PC-9 (cell line): ENCODE measurements at places on chromosomes 5 and 9. TPM values are rescaled to one million over a fixed set of nuclear protein-coding genes. Genes with fewer than 3 reads are reported as not detected.

The CAVIN4 gene
- 0.83 and 1.3 TPM in 2 replicates for total RNA-seq

The CMYA5 gene
- total RNA-seq = 0.81 and 0.88 TPM in 2 replicates

The TMOD1 gene
- total RNA-seq = 6.8 and 7.1 TPM in 2 replicates

DNA sequence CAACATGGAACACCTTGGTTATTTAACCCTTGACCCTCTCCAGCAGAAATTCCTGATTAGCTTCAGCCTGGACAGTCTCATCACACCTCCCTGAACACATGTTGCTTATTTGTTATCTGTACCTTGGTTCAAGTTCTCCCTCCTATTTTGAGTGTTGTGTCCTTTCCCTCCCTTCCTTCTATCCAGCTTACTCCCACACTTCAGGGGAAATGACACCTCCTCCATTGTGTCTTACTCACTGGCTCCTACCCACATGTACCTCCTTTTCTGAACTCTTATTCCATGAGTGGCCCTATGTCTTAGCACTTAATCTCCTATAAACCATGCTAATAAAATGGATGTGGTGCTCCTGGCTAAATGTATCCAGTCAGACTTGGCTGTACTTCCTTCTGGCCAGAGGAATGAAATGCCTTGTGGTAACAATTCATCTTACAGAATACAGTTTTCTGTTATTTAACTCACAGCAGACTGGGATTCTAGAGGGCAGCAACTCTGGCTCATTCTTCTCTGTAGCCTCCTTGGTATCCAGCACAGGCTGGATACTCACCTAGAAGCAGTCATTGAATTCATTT, 11.2 kb downstream of the LIX1 start:
- no peaks in the 10 kb centered on the region for H3K36me3 ChIP-seq
- no peaks in the 10 kb centered on the region for H3K4me1 ChIP-seq
- no peak overlapping the region for H3K27ac ChIP-seq
- no peaks in the 10 kb centered on the region for H3K27me3 ChIP-seq

DNA sequence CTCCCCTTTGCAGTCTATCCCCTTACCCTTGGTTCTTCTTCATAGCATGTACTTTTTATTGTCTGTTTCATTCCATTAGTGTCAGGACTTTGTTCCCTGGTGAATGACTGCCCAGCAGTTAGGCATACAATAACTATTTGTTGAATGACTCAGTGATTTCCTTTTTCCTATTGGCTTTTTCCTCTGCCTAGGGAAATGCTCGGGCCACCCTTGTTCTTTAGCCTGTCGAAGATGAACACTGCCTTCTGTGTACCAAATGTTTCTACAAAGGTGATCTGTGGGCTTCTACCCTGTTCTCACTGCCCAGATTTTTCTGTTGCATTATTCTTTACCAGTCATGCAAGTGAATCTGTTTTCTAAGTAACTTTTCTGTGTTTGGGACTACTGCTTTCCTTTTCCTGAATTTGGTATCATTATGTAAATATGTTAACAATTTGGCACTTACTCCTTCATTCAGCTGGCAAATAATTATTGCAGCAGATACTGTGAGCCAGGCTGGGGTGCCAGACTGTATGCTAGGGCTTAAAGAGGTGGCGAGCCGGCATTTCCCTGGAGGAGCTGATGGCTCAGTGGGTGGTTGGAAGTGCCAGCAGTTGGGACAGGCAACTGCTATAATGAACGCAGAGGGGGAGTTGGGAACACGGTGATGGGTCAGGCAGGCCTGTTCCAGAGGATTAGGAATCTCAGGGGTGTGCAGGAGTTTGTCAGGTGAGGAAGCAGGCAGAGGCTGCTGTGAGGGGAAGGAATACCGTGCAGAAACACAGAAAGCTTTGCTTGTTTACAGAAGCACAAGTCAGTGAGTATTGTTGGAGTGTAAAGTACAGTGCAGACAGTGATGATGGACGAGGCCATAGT, 30.6 kb downstream of the KDM4C start:
- H3K4me1 ChIP-seq = no peaks in the 10 kb centered on the region
- no peaks in the 10 kb centered on the region for H3K36me3 ChIP-seq
- H3K4me3 ChIP-seq = no peak overlapping the region
- H3K27ac ChIP-seq = no peak overlapping the region
- no peaks in the 10 kb centered on the region for H3K27me3 ChIP-seq

GRCh38 chr9:33778700-33779351, 16.5 kb upstream of the PRSS3 start:
- peak; percentile 60 for DNase-seq
- H3K27me3 ChIP-seq = no peaks in the 10 kb centered on the region
- H3K36me3 ChIP-seq = no peaks in the 10 kb centered on the region
- peak overlapping the region; percentile 47 for H3K4me3 ChIP-seq
- H3K4me1 ChIP-seq = peaks cover 62% of the 10 kb centered on the region

DNA sequence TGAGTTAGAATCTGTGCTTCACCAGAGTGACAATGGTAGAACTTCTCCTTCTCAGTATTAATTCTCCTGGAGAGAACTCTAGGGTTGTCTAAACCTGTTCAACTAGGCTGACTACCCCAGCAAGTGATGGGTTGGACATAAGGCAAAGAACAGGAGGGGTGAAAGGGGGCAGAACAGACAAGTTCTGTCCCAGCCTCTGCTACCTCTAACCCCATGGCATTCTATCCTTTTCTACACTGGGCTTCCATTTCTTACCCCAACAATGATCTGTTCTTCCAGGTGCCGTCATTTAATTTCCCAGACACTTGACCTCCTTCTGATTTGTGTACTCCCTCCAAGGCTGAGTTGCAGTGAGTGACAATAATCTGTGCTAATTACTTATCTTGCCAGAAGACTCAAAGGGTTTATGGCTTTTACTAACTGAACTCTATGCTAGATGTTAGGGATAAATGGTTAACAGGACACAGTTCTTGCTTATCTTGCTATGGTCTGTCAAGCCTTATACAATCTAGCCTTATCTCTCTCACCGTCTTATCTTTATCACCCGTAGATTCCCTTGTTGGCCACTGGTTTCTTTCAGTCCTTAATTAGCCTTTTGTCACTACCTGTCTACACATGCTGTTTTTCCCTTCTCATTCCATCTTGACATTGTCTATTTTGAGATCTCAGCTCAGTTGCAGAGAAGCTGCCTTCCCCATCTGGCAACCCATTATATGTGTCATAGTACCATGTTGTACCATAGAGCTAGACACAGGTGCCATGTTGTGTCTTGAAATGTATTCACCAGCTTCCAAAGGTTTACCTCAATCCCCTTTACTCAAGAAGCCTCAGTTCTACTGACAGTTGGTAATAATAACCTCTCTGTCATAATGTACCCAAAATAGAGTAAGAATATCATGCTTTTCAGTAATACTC, 10.0 kb upstream of the MATR3 start:
- no peaks in the 10 kb centered on the region for H3K27me3 ChIP-seq
- no peak overlapping the region for H3K27ac ChIP-seq
- H3K4me1 ChIP-seq = peaks cover 32% of the 10 kb centered on the region

DNA sequence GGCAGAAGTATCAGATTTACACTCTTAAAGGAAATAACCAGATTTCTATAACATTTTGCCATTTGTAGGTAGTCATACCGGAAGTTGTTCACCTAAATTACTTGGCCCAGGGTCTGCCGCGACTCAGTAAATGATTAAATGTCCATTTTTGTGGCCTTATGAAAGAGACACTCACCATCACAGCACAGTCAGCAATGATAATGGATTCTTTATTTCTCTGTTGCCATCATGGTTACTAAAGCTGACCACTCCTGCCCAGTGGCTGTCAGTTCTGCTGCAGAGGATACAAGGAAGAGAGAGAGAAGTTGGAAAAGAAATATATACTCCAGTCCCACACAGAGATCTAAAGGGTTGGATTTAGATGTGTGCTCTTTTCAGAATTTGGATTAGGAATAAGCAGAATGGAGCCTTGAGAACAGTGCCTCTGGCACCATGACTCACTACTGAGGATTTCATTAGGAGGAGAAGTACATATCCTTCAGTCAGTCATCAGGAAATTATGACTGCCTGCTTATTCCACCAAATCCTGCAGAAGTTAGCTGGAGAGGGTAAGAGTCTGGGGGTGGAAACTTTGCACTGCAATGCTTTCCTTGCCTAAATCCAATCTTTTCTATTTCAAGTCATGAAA, 72.8 kb upstream of the EFNA5 start:
- H3K4me1 ChIP-seq = peaks cover 23% of the 10 kb centered on the region
- no peak overlapping the region for H3K4me3 ChIP-seq
- no peak overlapping the region for H3K27ac ChIP-seq
- no peaks in the 10 kb centered on the region for H3K36me3 ChIP-seq
- H3K27me3 ChIP-seq = no peaks in the 10 kb centered on the region

DNA sequence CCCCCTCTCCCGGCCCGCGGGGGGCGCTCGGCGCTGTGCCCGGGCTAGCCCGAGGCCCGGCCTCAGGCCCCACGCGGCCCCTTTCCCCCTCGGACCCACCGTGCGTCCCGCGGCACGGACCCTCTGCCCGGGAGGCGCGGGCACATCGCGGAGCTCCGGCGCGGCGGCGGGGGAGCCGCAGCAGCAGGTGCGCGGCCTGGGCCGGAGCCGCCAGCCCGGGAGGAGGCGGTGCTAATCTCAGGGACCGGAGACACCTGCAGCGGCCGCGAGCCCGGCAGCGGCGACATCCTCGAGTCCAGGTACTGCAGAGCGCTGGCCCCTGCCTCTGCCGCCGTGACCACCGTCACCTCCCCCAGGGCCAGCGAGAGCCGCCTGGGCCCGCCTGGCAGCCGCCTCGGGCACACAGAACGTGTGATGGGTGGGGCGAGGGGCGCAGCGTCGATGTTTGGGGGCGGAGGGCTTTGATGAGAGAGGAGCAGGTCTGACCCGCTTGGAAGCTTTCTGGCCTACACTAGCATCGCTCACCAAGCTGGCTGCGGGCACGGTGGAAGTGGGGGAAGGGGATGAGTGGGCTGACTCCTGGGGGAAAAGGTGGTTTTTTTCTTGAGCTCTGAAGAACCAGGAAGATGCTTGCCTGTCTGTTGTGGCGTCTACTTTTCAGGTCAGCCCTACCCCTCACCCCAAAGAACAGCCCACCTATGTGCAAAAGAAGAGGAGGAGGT, 524 bp downstream of the CYFIP2 start:
- H3K36me3 ChIP-seq = no peaks in the 10 kb centered on the region
- no peaks in the 10 kb centered on the region for H3K4me1 ChIP-seq
- no peak overlapping the region for H3K27ac ChIP-seq
- no peak for DNase-seq
- no peak overlapping the region for H3K4me3 ChIP-seq

- H3K27ac ChIP-seq = no peak overlapping the region
- no peaks in the 10 kb centered on the region for H3K27me3 ChIP-seq
- DNase-seq = no peak
- H3K4me3 ChIP-seq = no peak overlapping the region
- H3K36me3 ChIP-seq = no peaks in the 10 kb centered on the region
These were observed 137.5 kb downstream of the GAPVD1 start for GRCh38 chr9:125399165-125399564.

GRCh38 chr9:119020284-119020683, 349.0 kb downstream of the BRINP1 start:
- no peaks in the 10 kb centered on the region for H3K4me1 ChIP-seq
- H3K27ac ChIP-seq = no peak overlapping the region
- DNase-seq = no peak
- H3K36me3 ChIP-seq = no peaks in the 10 kb centered on the region
- H3K27me3 ChIP-seq = peaks cover 4% of the 10 kb centered on the region; the same call in 1 of the 2 replicates

GRCh38 chr9:133333011-133333410, 3.0 kb downstream of the SURF6 start:
- no peak overlapping the region for H3K27ac ChIP-seq
- peaks cover 24% of the 10 kb centered on the region for H3K4me1 ChIP-seq
- no peak for DNase-seq

DNA sequence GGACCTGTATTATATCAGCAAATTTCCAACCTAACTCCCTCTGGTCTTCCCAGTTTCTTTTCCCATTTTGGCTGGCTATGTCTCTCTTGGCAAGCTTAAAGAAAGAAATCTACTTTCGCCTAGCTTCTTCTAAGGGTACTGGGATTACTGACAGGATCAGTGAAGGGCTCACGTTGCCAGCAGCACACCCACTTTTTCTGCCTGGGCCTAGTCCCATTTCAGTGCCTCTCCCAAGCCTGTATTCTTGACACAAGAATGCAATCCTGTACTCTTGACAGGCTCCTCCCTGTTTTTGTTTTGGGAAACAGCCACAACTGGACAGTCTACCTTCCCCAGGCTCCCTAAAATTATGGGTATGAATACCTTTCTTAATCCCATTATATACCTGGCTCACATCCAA, 170.5 kb downstream of the EPB41L4A start:
- no peaks in the 10 kb centered on the region for H3K36me3 ChIP-seq
- no peak overlapping the region for H3K4me3 ChIP-seq
- H3K27ac ChIP-seq = no peak overlapping the region
- H3K4me1 ChIP-seq = no peaks in the 10 kb centered on the region

- H3K4me3 ChIP-seq = no peak overlapping the region
- peaks cover 43% of the 10 kb centered on the region for H3K4me1 ChIP-seq
- no peaks in the 10 kb centered on the region for H3K27me3 ChIP-seq
- no peak overlapping the region for H3K27ac ChIP-seq
- no peaks in the 10 kb centered on the region for H3K36me3 ChIP-seq
These were observed 59.8 kb downstream of the IRF1 start for GRCh38 chr5:132430746-132431145.

DNA sequence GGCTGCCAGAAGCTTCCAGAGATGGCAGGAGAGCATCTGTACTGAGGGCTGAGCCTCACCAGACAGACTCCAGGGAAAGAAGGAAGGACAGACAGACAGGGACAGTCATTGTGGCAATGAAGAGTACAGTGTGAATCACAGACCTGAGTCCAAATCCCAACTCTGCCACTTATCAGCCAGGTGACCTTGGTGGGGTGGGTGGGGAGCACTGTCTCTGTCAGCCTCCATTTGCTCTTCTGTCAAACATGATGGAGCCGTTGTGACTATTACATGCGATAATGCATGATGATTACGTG, 85.9 kb upstream of the FSTL4 start:
- H3K27ac ChIP-seq = no peak overlapping the region
- H3K4me3 ChIP-seq = no peak overlapping the region
- H3K27me3 ChIP-seq = no peaks in the 10 kb centered on the region
- no peaks in the 10 kb centered on the region for H3K4me1 ChIP-seq
- DNase-seq = no peak

DNA sequence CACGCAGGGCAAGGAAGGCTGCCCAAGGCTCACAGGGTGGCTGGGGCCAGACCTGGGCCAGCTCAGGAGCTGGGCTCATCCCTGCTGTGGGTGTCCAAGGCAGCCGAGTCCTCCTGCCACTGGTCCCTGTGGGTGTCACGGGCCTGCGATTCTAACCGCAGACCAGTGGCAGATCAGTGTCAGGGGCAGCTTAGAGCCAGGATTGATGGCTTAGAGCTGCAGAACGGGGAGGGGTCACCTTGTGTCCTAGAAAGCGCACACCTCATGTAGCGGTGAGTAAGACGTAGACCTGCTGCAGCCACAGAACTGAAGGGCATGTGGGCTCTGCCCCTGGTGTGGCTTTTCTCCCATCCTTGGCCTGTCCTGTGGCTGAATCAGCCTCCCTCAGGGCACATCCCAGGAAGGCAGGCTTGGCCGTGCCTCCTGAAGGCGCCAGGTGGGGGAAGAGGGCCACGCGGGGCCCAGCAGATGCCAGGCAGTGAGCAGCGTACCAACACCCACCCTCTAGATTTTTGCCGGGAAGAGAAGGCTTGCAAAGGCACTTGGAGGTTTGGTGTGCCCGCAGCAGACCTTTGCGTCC, 78.3 kb upstream of the FCN2 start:
- H3K27me3 ChIP-seq = peaks cover 94% of the 10 kb centered on the region
- DNase-seq = no peak
- no peaks in the 10 kb centered on the region for H3K36me3 ChIP-seq
- H3K4me3 ChIP-seq = no peak overlapping the region
- no peaks in the 10 kb centered on the region for H3K4me1 ChIP-seq
